ENCODE measurements at places on chromosomes 6 and 20.

GRCh38 chr20:25344634-25345033, 46.0 kb downstream of the ABHD12 start:
- DNase-seq = no peak

- DNase-seq = no peak
These were observed 80.4 kb upstream of the RIPOR2 start for GRCh38 chr6:25016014-25016720.

DNA sequence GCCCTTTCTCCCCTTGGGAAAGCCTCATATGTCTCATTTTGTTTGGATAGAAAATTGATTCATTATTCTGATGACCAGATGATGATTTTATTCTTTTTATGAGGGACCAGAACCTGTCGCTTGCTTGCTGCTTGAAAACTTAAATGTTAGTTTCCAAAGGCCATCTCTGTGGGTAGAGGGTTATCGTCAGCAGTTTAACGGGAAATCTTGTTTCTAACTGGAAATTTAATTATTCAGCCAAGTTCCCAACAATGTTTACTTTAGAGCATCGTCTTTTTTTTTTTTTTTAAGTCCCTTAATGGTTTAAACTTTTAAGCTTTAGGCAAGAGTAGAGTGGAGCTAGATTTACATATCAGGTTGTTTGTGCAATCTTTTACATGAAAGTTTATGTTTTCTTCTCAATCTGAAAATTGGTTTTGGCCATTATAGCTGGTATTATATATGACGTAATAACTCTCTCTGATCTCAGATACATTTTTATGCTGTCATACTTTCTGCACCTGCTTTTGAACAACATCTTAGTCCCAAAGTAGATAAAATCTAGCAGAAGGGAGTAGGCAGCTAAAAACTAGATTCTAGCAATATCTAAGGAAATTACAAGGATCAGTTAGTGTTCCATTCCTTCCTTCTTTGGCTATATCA, 93.9 kb downstream of the FOXO3 start:
- DNase-seq = no peak

DNA sequence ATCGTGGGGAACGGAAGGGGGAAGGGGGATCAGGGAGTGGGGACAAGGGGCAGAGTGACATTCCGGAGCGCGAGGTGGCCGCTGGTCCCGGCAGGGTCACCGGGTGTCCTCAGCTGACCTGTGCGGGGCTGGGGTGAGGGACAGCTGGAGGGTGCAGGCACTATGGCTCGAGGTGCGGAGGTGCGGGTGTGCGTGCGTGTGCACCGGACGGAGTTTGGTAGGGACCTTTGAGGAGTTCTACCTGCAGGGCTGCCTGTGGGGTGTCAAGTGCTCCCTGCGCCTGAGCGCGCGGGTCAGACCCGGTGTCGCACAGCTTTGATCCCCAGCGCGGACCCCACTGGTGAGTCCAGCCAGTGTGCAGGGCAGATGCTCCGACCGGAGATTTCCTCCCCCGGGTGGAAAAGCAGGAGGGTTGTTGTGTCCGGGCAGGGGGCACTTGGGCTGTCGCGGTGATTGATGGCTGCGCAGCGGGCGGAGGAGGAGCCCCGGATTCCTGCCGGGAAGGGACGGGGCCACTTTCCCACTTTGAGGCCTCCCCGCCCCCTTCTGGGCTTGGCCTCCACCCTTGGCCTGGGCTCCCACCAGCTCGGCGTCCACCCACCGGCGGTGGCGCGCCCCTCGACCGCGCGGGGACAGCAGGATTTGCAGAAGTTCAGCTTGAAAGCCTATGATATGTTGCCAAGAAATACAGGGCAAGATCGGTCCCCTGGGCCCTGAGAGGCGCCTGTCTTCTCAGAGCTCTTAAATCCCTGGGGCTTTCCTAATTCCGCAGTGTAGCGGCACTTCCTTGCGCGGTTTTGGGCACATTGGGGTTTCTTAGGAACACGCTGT, 658 bp downstream of the RIN2 start:
- no peak for DNase-seq

- no peak for DNase-seq
These were observed 63.4 kb downstream of the DST start for GRCh38 chr6:56579155-56579851.

GRCh38 chr6:69305456-69305855, 491.4 kb downstream of the LMBRD1 start:
- DNase-seq = no peak

All from GM10248 (cell line).